ENCODE measurements at places on chromosomes 5 and 9. TPM values are rescaled to one million over a fixed set of nuclear protein-coding genes. Genes with fewer than 3 reads are reported as not detected.
A peak's percentile ranks its signal among the peaks of the same experiment; 100 is the strongest.

GRCh38 chr5:33241802-33242201 lies 199.0 kb upstream of the TARS1 start:
- no peak overlapping the region for H3K4me3 ChIP-seq
- H3K27ac ChIP-seq = no peak overlapping the region
- no peaks in the 10 kb centered on the region for H3K36me3 ChIP-seq
- DNase-seq = no peak
- H3K27me3 ChIP-seq = no peaks in the 10 kb centered on the region
- no peaks in the 10 kb centered on the region for H3K4me1 ChIP-seq

DNA sequence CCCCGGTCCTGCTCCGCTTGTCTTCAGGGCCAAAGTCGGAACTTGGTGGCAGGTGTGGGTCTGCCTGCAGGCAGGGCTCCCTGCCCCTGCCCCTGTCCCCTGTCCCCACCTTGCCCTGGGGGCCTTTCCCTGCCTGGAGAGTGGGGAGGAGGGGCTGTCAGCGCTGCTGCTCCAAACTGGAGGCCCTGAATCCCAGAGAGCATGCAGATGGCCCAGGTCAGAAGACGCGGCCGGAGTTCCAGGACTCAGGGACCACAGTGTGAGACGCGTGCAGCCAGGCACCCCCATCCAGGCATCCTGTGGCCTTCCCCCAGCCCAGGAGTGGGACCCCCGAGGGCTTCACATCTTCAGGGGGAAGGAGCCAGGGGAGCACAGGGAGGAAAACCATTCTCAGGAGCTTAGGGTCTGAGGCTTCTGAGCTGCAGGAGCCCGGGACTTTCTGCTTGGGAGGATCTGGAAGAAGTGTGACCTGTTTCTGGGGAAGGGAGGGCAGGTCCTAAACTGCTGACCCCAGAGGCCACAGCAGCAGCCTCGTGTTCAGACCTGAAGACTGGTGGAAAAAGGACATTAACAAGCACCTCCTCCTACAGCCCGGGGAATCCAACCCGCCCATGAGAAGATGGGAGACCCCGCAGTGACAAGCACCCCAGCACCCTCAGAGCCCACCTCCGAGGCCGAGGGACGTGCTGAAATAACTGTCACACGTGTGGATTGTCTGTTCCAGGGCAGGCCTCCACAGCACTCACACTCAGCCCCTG lies 38.0 kb downstream of the RASGEF1C start:
- no peaks in the 10 kb centered on the region for H3K27me3 ChIP-seq
- DNase-seq = no peak
- H3K27ac ChIP-seq = no peak overlapping the region
- H3K36me3 ChIP-seq = no peaks in the 10 kb centered on the region
- H3K4me1 ChIP-seq = no peaks in the 10 kb centered on the region
- H3K4me3 ChIP-seq = no peak overlapping the region

GRCh38 chr5:143399616-143400540 lies 3.6 kb downstream of the NR3C1 start:
- peak overlapping the region; percentile 84 for H3K4me3 ChIP-seq
- peaks cover 8% of the 10 kb centered on the region for H3K4me1 ChIP-seq
- peaks cover 12% of the 10 kb centered on the region for H3K36me3 ChIP-seq
- peaks cover 10% of the 10 kb centered on the region for H3K27me3 ChIP-seq
- DNase-seq = no peak
- no peak overlapping the region for H3K27ac ChIP-seq

GRCh38 chr9:32072570-32072969 lies 311.9 kb upstream of the ACO1 start:
- DNase-seq = no peak
- no peaks in the 10 kb centered on the region for H3K27me3 ChIP-seq
- H3K36me3 ChIP-seq = peaks cover 2% of the 10 kb centered on the region
- H3K4me1 ChIP-seq = no peaks in the 10 kb centered on the region
- no peak overlapping the region for H3K4me3 ChIP-seq

DNA sequence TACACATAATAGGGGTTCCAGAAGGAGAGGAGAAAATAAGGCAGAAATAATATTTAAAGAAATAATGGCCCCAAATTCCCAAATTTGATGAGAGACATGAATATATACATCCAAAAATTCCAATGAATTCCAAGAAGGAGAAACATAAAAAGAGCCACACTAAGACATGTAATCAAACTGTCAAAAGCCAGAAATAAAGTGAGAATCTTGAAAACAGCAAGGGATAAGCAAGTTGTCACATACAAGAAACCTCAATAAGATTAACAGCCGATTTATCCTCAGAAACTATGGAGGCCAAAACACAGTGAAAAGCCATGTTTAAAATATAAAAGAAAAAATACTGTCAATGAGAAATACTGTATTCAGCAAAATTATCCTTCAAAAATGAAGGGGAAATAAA lies 14.5 kb downstream of the CATSPER3 start:
- H3K27me3 ChIP-seq = no peaks in the 10 kb centered on the region
- no peaks in the 10 kb centered on the region for H3K4me1 ChIP-seq

GRCh38 chr5:60604771-60605170 lies 95.2 kb downstream of the DEPDC1B start:
- peaks cover 10% of the 10 kb centered on the region for H3K36me3 ChIP-seq
- no peak overlapping the region for H3K27ac ChIP-seq
- DNase-seq = no peak

DNA sequence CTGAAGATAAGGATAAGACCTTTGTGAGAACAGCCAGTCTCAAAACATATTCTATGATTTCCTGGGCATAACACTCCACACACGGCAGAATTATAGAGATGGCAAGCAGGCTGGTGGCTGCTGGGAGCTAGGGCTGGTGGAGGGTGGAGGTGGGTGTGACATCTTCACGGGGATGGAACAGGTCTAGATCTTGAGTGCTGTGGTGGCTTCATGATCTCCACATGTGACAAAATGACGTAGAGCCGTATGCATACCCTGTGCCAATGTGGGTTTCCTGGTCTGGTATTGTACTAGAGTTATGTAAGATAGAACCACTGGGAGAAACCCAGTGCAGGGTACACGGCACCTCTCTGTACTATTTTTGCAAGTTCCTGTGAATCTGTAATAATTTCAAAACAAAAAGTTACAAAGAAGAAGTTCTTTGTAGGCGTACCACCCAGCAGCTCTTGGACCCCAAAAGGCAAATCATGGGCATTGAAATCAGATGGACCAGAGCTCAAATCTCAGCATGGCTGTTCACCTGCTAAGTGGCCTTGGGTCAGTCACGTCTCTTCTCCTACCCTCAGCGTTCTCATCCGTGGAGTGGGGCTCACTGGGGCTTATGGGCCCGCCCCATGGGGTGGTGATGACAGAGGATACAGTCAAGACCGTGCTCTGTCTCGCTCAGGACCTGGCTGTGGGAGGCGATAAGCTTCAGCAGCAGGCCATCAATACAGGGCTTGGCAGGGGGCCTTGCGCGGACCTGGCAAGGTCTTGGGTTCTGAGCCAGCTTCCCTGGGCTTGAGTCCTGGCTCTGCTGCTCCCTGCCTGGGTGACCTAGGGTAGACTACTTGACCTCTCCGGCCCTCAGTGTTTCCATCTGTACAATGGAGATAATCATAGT lies 74.7 kb upstream of the UNC5A start:
- no peak overlapping the region for H3K4me3 ChIP-seq
- H3K27me3 ChIP-seq = no peaks in the 10 kb centered on the region
- no peak overlapping the region for H3K27ac ChIP-seq
- H3K36me3 ChIP-seq = no peaks in the 10 kb centered on the region
- no peaks in the 10 kb centered on the region for H3K4me1 ChIP-seq

DNA sequence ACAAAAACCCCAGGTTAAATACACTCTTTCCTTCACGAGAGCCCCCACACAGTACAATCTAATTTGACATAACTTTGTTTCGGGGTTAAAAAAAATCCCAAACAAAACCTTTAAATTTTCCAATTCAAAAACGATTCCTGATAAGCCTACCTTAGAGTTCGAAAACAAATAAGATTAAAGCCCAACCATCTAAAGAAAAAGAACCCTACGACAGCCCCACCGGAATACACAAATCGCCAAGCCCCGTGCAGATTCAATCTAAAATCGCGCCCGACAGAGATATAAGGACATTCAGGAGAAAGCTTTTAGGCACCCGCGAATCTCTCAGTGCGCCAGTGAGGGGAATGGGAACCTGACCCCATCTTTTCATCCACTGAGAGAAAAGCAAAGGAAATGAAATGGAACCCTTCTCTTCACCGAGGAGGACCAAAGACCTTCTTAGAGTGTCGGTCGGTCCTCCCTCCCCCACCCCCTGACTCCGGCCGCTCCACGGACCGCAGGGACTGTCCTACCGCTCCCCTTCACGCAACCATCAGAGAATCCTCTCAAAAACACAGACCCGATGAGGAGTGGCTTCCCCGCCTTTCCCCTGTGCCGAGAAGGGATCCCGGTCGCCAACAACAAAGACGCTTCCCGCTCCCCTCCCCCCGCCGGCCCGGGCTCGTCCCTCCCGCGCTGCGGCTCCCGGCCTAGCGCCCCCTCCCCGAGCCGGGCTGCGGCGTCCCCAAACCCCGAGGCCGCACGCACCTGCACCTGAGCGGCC lies 925 bp downstream of the ABHD17B start:
- no peaks in the 10 kb centered on the region for H3K27me3 ChIP-seq
- peak overlapping the region; percentile 67 for H3K27ac ChIP-seq
- peak overlapping the region; percentile 97 for H3K4me3 ChIP-seq
- no peaks in the 10 kb centered on the region for H3K4me1 ChIP-seq
- DNase-seq = peak; percentile 56

DNA sequence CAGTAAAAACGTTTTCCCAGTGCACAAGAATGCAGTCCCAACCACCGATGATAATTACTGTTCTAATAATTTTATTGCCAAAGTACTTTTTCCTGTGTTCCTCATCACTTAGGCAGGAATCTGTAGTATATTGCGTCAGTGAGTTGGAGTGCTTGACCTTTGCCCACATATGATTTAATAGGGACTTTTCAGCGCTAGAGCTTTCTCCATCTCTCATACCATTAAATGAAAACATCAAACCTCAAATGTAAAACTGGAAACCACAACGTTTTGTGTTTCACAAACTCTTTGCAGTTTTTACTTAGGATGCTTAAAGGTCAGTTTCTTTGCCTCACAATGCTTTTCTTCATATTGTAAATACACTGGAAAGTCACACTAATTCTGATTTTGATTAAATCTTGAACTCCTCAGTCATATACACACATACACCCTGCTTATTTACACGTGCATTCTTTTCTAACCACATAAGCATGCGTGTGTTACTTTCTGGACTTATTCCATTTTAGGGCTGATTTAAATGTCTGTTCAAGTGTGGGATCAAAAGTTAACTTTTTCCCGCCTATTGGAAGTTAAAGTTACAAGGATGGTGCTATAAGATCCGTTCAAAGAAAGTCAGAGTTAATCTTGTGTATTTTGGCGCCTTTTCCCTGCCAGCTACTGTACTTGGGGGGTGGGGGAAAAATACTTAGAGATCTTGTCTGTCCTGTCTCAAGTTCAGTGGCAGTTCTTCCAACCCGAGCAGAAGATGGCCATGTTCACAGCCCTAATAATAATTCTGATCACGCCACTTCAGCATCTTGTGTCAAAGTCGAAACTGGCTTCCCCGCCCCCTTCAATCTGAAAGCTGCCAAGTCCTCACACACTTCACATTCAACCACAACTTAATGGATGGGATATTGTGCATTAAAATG lies 6.6 kb upstream of the NFIB start:
- no peaks in the 10 kb centered on the region for H3K27me3 ChIP-seq
- DNase-seq = no peak
- H3K27ac ChIP-seq = no peak overlapping the region
- H3K36me3 ChIP-seq = no peaks in the 10 kb centered on the region
- H3K4me1 ChIP-seq = peaks cover 8% of the 10 kb centered on the region

DNA sequence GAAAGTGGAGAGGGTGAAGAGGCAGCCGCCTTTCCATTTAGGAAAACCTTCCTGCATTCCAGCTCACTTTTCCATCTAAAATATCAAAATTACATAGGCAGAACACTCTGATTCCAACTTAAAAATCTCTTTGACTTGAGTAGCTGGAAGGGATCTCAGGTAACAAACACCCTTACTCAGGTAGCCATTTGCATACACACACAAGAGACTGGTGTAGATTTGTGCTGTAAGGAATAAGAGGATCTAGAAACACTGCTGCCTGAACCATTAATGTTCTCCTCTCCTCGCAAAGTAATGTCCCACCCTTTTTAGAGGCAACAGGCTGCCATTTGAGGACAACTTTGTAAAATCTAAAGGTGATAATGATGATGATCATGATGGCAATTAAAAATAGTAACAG lies 53.5 kb downstream of the BNC2 start:
- no peak overlapping the region for H3K4me3 ChIP-seq
- no peaks in the 10 kb centered on the region for H3K27me3 ChIP-seq
- DNase-seq = no peak

DNA sequence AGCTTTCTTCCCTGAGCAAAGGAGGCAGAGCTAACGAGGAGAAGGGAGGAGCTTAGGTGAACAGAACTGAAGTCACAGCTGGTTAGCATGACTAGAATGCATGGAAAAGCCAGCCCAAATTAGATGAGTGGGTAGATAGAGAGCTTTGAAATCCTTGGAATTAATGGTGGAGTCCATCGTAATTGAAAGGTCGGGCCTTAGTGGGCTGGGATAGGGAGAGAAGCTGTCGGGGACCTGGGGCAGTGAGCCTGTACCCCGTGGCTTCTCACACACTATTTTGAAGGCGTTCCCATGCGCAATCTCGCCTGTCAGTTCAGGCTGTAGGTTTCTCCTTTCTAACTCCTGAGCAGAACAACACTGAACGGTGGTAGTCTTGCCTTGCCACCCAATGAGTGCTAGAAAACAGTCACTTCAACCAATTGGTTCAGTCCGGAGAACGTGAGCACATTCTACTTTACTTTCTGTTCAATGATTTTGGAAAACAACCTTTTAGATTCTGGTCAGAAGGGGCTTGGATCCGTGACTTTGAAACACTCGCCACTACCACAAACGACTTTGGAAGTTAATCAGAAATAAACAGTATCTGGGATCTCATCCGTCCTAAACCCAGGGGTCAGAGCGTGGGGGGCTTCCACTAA lies 655 bp upstream of the RAI14 start:
- no peaks in the 10 kb centered on the region for H3K27me3 ChIP-seq
- H3K27ac ChIP-seq = peak overlapping the region; percentile 72
- H3K4me1 ChIP-seq = peaks cover 6% of the 10 kb centered on the region
- peak overlapping the region; percentile 86 for H3K4me3 ChIP-seq
- DNase-seq = peak; percentile 66

GRCh38 chr5:149608936-149609545 lies 27.7 kb downstream of the ARHGEF37 start:
- H3K27ac ChIP-seq = no peak overlapping the region
- no peaks in the 10 kb centered on the region for H3K4me1 ChIP-seq
- peaks cover 6% of the 10 kb centered on the region for H3K36me3 ChIP-seq
- DNase-seq = no peak
- H3K27me3 ChIP-seq = no peaks in the 10 kb centered on the region

Gene SPAAR
- total RNA-seq = not detected

Gene SPACA9
- 1.3 TPM for total RNA-seq

Gene PCDHB10
- total RNA-seq = 1.5 TPM

Gene HAPLN1
- total RNA-seq = 0.22 TPM

Gene NIM1K
- total RNA-seq = 0.07 TPM

Data from H9 (cell line).